ENCODE measurements at places on chromosomes 5 and 9.

DNA sequence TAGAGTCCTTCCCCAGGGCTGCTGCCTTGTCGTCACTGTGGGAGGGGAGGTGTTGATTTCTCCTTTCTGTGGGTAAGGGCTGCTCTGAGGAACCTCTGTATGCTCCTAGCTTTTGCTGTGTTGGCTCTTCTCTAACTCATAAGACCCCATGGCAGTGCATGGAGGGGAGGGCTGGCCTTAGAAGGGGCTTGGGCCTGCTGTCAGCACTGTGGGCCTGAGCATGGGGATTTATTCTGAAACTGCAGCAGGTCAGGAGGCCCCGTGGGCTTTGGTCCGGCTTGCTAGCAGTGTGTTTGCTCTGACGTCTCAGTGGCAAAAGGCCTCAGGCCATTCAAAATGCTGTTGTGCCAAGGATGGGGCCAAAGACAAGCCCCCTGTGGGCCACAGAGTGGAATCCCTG is 6.8 kb downstream of the FGF18 start:
- no peak for DNase-seq

DNA sequence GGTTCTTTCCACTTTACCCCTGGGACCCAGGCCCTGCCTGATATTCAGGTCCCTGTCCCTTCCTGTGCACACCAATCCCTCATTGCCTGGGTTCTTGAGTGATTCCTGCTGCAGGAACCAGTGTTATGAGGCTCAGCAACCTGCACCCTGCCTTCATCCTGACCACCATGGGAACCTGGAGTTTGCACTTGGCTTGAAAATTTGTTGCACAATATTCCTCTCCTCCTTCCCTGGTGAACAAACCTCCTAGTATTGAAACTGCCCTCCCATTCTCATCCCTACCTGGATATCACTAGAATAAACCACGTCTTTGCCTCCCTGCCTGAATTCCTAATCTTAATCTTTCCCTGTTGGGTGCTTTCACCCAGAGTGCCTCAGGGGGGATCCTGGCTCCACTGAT is 52.1 kb upstream of the AFAP1L1 start:
- DNase-seq, result no peak

- no peak for DNase-seq
Measured at GRCh38 chr9:81351166-81351565, 338.2 kb downstream of the TLE1 start.

DNA sequence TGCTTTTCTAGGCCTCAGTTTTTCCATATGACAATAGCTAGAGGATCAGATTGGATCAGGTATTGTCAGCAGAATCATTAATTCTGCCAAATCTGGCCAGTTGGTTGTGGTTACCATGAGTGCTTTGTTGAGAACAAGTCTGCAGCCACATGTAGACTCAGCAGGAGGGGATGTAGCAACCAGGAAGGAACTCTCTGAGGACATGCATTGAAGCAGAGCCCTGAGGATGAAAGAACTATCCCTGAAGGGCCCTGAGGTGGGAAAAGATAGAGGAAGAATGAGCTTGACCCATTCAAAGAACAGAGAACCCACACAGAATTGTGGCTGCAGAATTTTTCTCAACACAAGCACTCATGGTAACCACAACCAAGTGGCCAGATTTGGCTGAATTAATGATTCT is 60.1 kb upstream of the AFAP1L1 start:
- no peak for DNase-seq

DNA sequence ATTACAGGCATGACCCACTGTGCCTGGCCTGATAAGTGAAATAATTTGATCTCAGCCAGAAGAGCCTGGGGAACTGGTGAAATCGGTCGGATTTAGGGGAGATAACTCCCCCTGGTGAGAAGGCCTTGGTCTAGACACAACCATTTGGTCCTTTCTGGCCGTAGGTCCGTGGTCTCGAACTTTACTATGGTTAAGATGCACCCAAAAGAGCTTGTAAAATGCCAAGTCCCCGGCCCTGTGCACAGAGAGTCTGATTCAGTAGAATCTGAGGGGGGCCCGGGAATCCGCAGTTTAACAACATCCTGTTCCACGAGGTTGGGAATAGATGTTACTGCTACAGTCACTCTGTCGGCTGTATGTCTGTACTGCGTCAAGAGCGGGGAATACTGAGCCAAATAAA is 140.7 kb downstream of the C9orf50 start:
- no peak for DNase-seq

DNA sequence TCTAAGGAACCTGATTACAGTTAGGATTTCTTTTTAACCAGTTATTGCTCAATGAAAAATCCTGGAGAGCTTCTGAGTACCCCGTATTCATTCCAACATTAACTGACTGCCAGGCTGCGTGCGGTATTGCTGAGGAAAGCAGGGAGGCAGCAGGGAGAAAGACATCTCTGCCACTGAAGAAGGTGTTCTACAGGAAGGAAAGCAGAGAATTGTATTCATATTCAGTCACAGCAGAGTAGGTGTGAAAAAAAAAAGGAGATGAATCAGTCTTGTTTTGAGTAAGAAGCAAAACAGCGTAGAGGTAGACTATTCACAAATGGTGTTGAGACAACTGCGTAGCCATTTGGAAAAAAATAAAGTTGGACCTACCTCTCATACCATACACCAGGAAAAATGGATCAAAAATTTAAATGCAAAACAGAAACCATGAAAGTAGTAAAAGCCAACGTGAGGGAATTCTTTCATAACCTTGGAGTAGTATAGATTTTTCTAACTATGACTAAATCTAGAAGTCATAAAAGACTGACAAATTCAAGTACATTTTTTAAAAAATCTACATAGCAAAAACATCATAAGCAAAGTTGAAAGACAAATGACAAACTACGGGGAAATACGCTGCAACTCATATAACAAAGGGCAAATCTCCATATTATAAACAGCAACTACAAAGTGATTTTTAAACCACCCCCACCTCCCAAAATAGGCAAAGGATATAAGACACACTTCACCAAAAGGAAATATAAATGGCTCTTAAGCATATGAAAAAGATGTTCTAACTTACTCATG is 9.9 kb upstream of the NR4A3 start:
- no peak for DNase-seq

GRCh38 chr9:4596165-4596922 is 65.8 kb upstream of the PLPP6 start:
- no peak for DNase-seq

DNA sequence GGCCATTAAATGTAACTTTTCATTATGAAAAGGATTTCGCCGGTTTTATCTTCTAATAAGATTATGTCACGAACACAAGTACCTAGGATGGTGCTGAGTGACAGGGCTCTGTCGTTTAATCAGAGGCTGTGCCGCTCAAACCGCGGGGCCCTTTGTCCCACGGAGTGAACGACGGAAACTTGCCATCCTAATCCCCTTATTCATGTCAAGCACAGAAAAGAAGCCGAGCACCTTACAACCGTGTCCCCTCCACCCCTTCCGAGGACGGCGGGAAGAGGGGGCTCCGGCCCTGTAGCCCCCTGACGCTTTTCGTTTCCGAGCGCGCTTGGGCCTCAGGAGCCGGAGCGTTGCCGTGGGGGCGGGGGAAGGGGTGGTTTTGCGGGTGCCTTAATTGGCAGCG is 11.2 kb downstream of the LMX1B start:
- DNase-seq, result no peak

GRCh38 chr5:135386886-135387628 is 12.0 kb downstream of the MACROH2A1 start:
- DNase-seq, result no peak

DNA sequence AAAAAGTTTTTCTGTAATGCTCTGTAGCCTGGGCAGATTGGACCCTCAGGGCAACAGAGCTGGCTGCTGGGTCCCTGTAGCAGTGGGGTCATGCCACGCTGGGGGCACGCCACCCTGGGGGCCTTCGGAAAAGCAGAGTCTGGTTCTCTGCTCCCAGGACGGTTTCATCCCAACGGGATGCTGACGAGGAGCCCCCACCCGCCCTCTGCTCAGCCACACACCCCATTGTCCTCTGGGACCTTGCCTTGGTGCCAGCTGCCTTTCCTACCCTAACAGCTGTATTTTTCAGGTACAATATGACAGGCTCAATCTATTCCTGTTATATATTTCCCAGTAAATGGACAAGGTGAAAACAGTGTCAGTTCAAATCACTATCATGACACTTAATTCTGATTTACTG is 29.0 kb upstream of the MVB12B start:
- DNase-seq, result no peak

DNA sequence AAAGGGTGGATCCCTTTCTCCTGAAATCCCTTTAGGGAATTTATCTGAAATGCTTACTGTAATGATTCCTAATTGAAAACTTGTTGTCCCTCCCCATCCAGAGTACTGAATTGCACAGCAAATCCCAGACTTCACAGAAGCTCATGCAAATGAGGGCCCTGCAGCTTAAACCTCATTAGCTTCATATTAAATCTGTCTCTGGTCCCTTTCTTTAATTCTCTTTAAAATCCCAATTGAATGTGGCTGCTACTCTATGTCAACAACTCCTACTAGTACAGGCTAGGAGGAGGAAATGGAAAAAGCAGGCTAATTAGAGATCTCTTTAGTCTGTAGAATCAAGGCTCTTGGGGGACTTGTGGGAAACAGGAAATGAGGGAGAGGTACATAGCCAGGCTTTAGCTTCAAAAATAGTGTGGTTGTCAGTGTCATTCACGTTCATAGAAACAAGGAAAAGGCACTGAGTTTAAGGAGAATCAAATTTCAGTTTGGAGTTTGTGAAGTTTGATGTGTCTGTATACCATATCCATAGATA is 191.3 kb upstream of the PRDM9 start:
- DNase-seq, result no peak

- DNase-seq, result no peak
Measured at GRCh38 chr5:135643881-135644766, 65.3 kb upstream of the CXCL14 start.

DNA sequence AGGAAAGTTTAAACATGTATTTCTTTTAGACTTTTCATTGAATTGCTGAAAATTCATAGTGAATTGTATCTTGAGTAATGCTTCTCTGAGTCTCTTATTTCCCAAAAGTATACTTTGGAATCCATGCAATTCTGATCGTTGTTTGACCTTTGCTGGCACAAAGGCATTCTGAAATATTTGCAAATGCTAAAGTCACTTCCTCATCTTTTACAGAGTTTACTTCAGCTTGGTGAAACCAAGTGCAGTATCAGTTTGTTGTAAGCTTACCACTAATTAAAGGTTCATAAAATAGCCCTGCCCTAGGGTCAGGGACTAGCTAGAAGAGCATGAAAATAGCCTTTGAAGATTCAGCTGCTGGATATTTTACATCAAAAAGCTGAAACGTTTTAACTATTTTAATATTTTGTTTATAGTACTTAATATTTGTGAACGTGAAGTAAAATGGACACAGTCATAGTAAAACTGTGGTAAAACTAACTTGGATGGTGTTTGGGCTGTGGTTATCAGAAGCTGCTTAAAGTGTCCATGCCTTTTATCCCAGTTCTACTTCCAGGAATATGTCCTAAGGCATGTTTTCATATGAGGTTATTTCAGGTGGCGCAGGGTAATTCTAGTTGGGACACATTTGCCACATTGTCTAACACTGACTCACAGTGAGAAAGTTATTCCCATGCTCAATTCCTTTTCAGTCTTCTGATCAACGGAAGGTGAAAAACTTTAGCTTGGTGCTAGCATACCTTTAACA is 45.3 kb downstream of the SLC22A5 start:
- DNase-seq, result peak; percentile 57

DNA sequence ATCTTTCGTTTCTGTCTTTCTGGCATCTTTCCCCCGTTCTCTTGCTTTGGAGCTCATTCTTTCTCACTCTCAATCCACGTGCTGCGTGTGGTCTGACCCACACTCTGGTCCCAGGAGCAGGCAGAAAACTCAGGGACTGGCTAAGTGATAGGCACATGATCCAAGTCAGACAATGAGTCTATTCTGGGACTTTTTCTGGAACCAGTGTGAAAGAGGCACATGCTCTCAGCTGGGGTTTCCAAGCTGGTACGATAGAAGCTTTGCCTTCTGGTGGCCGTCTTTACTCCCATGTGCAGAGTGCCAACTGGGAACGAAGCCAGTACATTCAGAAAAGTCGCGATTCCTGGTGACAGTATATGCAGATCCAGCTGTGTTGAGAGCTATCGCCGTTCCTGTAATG is 94.4 kb downstream of the PDZD2 start:
- no peak for DNase-seq

GRCh38 chr5:116023619-116024018 is 8.7 kb upstream of the ARL14EPL start:
- no peak for DNase-seq

GRCh38 chr5:132506094-132506692 is 15.6 kb upstream of the IRF1 start:
- DNase-seq, result peak; percentile 64

GRCh38 chr5:101976933-101977332 is 319.2 kb downstream of the SLCO4C1 start:
- DNase-seq, result no peak

DNA sequence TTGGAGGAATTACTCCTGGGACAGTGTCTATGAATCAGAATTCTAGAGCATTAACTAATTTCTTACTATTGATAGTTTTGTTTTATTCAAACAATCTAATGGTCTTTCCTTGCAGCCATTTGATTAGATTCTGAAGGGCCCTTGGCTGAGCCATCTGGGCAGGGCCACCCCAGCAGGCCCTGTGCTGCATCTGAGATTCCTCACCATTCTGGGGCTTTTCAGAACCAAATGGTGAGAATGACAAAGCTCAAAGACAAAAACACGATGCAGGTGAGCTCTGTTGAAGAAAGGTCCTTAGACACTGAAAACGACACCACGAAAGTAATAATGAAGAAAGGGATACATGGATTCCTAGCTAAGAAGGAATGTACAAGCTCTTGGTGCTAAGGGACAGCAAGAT is 321.0 kb upstream of the IRX4 start:
- DNase-seq, result no peak

- peak; percentile 67 for DNase-seq
Measured at GRCh38 chr5:43555895-43556606, 826 bp downstream of the PAIP1 start.

- no peak for DNase-seq
Measured at GRCh38 chr5:72786676-72787075, 29.8 kb upstream of the TNPO1 start.

DNA sequence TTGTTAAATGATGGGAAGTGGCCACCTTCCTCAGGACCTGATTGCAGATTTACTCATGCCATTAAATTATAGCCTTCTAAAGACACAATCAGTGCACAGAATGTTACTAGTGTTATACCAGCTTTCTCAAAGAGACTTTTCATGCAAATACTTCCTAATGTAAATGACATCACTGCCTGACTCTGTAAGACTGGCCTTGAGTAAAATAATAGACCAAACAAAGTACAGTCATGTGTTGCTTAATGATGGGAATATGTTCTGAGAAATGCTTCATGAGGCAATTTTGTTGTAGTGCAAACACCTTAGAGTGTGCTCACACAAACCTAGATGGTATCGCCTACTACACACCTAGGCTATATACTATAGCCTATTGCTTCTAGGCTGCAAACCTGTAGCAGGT is 17.0 kb upstream of the C1QTNF3 start:
- no peak for DNase-seq

- no peak for DNase-seq
Measured at GRCh38 chr5:132788990-132789886, 12.2 kb upstream of the SEPTIN8 start.

GRCh38 chr5:16935231-16936149 is 598 bp downstream of the MYO10 start:
- peak; percentile 11 for DNase-seq

- no peak for DNase-seq
Measured at GRCh38 chr5:76125346-76125745, 42.2 kb downstream of the SV2C start.
